ENCODE measurements at places on chromosomes 12 and 14.

DNA sequence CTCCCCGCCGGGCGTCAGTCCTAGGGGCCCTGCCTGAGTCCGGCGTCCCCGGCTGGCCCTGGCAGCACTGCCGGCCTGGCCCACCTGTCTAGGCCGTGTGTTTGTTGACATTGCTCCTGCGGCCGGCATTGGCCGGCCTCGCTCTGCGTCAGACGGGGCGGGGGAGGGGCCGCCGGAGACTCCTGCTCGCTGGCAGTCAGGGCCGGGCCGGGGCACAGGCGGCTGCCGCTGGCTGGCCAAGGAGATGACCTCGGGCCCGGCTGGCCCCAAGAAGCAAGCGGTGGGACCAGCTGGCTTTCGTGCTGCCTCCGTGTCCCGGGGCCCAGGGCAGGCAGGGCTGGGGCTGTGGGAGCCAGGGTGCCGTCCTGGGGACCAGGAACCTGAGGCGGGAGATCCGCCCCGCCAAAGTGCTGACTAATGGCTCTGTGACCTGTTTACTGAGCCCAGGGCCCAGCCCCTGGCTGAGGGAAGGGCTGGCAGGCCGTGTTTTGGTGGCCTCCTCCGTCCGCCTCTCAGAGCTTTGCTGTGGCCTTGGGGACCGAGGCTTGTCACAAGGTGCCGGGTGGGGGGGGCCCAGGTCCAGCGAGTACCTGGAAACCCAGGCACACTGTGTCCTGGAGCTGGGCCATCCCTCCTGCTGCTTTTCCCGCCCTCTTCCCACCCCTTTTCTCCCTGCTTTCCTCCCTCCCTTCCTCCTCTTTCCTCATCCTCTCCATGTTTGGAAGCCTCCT is 1.8 kb downstream of the ULK1 start:
- peak; percentile 94 for DNase-seq

DNA sequence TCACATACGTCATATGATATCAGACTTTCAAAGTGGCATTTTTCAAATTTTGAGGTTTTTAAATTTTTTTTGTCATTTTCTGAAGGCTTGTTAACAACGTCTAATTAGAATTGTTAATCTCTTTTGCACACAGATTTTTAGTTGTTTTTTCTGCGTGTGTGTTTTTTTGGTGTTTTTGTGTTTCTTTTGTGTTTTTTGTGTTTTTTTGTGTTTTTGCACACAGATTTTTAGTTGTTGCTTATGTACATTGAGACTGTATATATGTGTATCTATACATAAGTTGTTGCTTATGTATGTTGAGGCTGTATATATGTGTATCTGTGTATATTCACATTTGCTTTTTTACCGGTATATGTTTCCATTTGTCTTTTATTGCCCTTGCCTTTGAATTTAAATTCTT is 30.8 kb downstream of the ARID2 start:
- DNase-seq, result no peak

GRCh38 chr12:29733060-29733459 is 50.7 kb downstream of the TMTC1 start:
- DNase-seq, result no peak

DNA sequence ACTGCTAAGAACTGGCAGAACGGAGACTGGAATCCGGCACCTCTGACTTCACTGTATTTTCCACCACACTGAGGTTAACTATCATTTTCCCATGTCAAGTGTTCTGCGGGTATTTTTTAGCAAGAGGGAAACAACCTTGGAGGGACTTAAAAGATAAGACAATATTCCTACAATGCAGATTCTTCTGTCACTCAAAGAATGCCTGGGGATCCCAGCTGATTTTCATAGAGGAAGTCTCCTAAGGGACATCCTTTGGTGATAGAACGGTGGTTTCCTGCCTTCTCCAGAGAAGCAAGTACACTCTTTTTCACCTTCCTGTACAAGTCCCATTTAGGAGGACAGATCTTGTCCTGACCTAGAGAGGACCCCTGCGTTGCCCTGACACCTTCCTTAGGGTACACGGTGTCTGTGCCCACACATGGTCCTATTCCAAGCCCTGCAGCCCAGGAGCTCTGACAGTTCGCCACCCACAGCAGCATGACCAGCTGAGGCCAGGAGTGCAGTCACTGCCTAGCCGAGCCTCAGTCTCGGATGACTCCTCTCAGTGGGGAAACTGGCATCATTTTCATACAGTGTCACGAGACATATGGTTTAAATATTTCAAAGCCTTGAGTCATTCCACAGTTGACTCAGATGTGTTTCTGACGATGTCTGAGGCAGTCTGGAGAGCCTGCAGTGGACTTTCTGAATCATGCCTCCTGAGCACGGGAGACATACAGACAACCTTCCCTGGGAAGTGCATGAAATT is 181.3 kb upstream of the FKBP4 start:
- peak; percentile 98 for DNase-seq

GRCh38 chr14:29799464-29800095 is 128.1 kb downstream of the PRKD1 start:
- peak; percentile 28 for DNase-seq

GRCh38 chr12:26047401-26048226 is 77.2 kb downstream of the BHLHE41 start:
- DNase-seq, result peak; percentile 32

- peak; percentile 1 for DNase-seq
Measured at GRCh38 chr12:83461336-83461935, 774.7 kb downstream of the TMTC2 start.

DNA sequence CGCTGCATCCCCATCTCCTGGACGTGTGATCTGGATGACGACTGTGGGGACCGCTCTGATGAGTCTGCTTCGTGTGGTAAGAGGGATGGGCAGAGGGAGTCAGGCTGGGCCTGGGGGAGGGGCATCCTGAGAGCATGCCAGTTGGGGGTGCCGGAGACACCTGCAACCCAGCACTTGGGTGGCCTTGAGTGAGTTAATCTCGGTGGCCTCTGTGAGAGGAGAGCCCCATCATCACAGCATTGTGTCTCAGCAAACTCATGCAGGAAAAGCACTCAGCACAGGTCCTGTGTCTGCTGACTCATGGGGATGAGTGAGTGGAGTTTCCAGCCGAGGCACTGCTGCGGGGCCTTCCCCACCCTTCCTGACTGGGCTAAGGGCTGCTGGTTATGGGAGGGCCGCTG is 19.6 kb upstream of the LRP1-AS start:
- DNase-seq, result peak; percentile 59

DNA sequence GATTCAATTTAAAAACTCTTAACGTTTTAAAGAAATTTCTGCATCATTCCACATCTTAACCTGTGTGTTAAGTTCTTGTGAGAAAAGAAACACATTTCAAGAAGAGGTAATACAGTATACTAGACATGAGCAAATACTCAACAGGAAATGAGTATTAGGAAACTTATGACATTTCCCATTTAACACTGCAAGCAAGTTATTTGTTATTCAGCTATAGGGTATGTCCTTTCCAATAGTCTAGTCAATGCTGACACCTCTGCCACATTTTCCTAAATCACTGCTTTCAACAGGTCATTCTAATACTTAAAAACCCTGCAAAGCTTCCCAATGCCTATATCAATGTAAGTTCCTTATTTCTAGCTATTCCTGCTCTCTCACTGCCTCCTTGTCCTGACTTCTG is 93.1 kb downstream of the DDHD1 start:
- no peak for DNase-seq
